Activated B cell treated with CpG ODN at 0.5 μM for 24 hours (primary cell): ENCODE measurements at places on chromosomes 13 and 19. TPM values are rescaled to one million over a fixed set of nuclear protein-coding genes. Genes with fewer than 3 reads are reported as not detected.

DNA sequence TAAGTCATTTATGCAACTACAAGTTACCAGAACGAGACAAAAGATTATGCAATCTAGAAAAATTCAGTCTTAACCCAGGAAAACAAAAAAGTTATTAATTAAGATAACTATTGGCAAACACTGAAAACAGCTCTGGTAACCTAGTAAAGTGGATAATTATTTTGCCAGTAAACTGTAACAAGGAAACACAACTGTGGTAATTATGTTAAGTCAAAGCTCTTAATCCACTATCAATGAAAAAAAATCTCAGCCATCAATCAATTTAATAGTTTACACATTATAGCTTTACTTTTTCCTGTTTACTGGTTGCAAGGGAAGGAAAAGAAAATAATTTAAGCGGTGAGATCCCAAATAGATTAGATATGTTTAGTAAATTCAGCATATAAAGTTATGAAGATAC lies 11.2 kb downstream of the EXOSC8 start:
- no peak for DNase-seq

GRCh38 chr13:56923626-56924140 lies 217.0 kb upstream of the PRR20A start:
- no peak for DNase-seq

The ADGRE2 gene
- total RNA-seq: 0.91 and 0.93 TPM in 2 replicates

- DNase-seq: no peak
Measured at GRCh38 chr13:41905600-41906254, 55.2 kb downstream of the VWA8 start.

GRCh38 chr19:38850436-38850975 lies 720 bp upstream of the HNRNPL start:
- peak; percentile 95 for DNase-seq

DNA sequence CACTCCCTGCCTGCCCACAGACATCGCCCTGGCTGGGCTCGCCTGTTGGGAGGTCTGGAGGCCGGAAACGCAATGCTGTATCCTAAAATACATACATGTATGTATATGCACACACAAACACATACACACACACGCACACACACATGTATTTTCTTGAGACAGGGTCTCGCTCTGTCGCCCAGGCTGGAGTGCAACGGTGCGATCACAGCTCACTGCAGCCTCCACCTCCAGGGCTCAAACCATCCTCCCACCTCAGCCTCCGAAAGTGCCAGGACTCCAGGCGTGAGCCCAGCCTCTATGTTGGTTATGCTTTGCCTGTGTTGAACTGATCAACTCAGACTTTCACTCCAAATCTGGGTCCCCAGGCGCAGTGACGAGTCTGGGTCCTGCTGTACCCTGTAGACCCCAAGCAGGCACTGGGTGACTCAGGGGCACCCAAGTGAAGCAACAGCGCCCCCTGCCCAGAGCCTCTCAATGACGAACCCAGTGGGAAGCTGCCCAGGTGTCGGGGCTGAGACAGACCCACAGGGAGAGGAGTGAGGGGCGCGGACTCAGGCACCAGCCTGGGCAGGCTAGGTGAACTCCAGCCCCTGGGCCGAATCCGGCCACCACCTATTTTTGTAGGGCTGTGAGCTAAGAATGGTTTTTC lies 27.4 kb upstream of the CACTIN start:
- no peak for DNase-seq

- peak; percentile 30 for DNase-seq
Measured at GRCh38 chr13:113862931-113863523, 849 bp downstream of the GAS6 start.
